Glutamatergic neuron (in vitro differentiated cells): ENCODE measurements at places on chromosomes 1 and 21.
A peak's percentile ranks its signal among the peaks of the same experiment; 100 is the strongest.

DNA sequence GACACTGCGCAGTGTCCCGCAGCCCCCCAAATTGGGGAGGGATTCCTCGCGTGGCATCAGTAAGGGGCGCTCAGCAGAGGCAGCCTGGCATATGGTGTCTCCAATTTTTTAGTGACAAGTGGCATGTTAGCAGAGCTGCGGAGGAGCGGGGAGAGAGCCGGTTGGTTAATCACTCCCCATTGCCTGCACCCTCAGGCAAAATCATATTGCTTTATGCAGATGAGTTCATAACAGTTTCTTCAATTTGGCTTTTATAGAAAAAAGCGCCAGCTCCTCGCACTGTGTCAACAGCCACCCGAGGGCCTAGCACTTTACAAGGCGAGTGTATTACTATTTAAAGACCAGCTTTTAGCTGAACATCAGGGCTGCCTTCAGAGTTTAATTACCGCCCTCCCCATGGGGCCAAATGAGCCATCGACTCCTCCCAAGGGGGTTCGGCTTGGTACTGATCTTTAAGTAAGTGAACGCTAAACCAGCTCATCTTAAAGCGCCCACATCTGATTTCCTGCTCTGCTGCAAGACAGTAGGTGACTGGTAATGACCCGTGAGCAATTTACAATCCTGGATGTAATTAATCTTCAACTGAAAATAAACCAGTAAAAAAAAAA is 298.9 kb downstream of the DSCAM start:
- DNase-seq, result peak; percentile 76

GRCh38 chr1:38881487-38881886 is at the start of gene GJA9:
TSS of gene GJA9 (minus strand) at chr1:38881587. CDS start at chr1:38876098, 5,489 bp downstream.
- no peak for DNase-seq

DNA sequence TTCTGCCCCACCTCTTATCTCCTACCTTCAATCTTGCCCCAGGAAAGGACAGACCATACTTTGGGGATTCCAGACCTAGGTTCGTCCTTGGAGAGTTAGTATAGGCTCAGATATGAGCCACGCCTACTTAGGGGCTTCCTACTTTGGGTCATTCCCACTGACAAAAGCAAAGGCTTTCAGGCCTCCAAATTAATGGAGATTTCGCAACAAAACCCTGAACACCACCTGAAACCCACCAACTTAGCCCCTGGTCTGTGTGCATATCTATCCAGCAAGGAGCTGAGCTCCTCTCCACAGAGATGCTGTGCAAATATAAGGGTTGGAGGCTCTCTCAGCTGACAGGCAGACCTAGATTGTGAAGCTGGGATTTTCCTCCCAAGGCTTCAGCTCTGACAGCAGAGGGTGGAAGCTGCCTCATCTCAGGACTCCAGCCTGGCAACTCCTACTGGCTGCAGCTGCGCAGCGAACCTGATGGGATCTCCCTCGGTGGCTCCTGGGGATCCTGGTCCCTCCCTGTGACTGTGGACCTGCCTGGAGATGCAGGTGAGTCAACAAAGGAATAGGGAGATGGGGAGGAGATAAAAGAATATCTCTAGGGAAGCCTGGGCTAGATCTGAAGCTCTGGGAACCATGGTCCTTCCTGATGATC is 2.1 kb downstream of the MPL start:
- DNase-seq, result no peak

DNA sequence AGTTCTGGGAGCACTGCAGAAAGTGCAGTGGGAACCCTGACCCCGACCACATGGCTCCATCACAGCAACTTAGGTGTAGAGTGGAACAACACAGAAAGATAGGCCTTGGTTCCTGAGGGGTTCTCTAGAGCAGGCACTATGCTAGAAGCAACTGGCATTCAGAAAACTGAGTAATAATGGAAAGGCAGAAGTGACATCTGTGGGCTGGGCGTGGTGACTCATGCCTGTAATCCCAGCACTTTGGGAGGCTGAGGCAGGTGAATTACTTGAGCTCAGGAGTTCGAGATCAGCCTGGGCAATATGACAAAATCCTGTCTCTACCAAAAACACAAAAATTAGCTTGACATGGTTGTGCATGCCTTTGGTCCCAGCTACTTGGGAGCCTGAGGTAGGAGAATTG is 5.3 kb downstream of the MRPS15 start:
- DNase-seq, result no peak
